ENCODE measurements at places on chromosomes 13 and 19. TPM values are rescaled to one million over a fixed set of nuclear protein-coding genes. Genes with fewer than 3 reads are reported as not detected.

The LGALS13 gene
- not detected for total RNA-seq

The ZNF296 gene
- total RNA-seq = 4.7 TPM

The KPTN gene
- 10.1 TPM for total RNA-seq

The GRAMD1A gene
- 160 TPM for total RNA-seq

The GEMIN7 gene
- 51.5 TPM for total RNA-seq

The ACP7 gene
- not detected for total RNA-seq

The KASH5 gene
- not detected for total RNA-seq

The TTC9B gene
- total RNA-seq = not detected

The ADPRHL1 gene
- total RNA-seq = 0.86 TPM

The KIR3DL2 gene
- total RNA-seq = 0.47 TPM

The SULT2B1 gene
- not detected for total RNA-seq

The TJP3 gene
- 0.09 TPM for total RNA-seq

The MAG gene
- total RNA-seq = not detected

DNA sequence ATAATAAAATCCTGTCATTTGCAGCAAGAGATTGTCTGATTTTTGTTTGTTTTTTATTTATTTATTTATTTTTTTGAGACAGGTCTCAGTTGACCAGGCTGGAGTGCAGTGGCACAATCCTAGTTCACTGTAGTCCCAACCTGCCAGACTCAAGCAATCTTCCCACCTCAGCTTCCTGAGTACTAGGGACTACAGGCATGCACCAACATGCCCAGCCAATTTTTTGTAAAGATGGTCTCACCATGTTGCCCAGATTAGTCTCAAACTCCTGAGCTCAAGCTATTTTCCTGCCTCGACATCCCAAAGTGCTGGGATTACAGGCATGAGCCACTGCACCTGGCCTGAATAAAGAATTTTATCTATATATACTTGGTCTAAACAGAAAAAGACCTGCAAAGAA is 17.6 kb downstream of the ZNF233 start:
- no peak overlapping the region for H3K27ac ChIP-seq
- H3K4me3 ChIP-seq = no peak overlapping the region
- H3K4me1 ChIP-seq = no peaks in the 10 kb centered on the region
- no peak for DNase-seq
- no peaks in the 10 kb centered on the region for H3K27me3 ChIP-seq
- H3K36me3 ChIP-seq = peaks cover 3% of the 10 kb centered on the region

GRCh38 chr13:30871588-30872275 is 34.3 kb upstream of the MEDAG start:
- peaks cover 7% of the 10 kb centered on the region for H3K4me1 ChIP-seq
- peaks cover 9% of the 10 kb centered on the region for H3K27me3 ChIP-seq
- DNase-seq = no peak
- no peaks in the 10 kb centered on the region for H3K36me3 ChIP-seq

GRCh38 chr13:39448834-39449233 is 154.2 kb downstream of the LHFPL6 start:
- no peaks in the 10 kb centered on the region for H3K4me1 ChIP-seq
- peaks cover 13% of the 10 kb centered on the region for H3K27me3 ChIP-seq
- no peaks in the 10 kb centered on the region for H3K36me3 ChIP-seq
- DNase-seq = no peak

DNA sequence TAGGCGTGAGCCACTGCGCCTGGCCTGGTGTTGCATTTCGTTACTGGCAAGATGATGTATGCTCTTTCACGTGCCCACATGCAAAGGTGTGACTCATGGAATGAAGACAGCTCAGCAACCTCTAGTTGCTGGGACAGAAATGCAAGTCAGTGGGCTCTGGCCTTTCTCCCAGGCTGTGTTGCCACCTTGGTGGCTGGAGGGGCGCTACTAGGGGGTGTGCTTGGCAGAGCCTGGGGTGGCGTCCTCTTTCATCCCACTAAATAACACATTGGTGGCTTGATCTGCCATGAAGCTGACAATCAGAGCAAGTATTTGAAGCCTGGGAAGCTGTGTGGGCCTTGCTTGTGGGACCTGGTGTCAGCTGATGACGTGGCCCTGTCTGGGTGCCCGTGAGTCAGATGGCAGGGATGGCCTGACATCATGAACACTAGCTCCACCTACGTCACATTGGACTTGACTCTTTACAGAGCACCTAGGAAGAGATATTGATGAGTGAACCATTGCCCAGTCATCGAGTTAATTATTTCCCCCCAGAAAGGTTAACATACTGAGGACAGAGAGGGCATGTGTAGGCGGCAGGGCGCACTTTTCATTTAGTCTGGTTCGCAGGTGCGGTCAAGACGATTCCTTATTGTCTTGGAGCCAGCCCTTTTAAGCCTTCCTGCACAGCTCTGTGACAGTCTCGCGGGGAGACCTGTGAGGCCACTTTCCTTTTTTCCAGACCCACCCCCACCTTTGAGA is 154.2 kb downstream of the TM9SF2 start:
- peak overlapping the region; percentile 50 for H3K27ac ChIP-seq
- H3K27me3 ChIP-seq = peaks cover 11% of the 10 kb centered on the region
- DNase-seq = peak; percentile 61
- peak overlapping the region; percentile 77 for H3K4me3 ChIP-seq

- H3K4me3 ChIP-seq = no peak overlapping the region
- DNase-seq = no peak
- H3K27me3 ChIP-seq = no peaks in the 10 kb centered on the region
These were observed 302.8 kb downstream of the TEX29 start for GRCh38 chr13:111623208-111623607.

DNA sequence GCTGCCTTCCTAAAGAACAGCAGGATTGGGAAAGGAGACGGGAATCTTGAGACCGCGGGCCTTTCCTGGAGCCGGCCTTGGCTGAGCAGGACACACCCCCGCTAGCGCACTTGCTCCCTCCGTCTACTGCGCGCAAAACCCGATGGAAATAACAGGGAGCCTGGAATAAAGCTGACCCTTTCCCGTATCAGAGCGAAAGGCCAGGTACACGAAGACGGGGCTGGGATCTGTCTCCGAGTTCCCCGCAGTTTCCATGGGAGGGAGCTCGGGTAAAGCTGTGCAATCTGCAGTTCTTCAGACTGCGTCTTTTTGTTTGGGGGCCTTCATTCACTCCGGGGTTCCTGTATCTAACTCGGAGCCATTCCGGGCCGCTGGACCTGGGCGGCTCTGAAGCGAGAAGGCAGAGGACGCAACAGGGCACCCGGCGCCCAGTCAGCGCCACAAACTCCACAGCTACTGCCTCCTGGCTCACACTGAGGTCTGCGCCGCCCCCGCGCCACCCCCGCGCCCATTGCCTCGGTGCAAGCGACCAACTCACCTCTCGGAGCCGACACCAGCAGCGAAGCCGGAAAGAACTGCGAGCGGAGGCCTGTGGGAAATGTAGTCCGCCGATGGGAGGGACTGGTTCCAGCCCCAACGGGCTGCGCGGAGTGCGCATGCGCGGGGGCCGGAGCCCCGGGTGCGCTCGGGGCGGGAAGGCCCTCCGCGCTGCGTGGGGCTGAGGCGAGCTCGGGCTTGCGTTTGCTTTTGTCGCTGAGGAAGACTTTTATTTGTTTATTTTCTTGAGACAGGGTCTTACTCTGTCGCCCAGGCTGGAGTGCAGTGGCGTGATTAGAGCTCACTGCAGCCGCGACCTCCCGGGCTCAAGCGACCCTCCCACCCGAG is at the start of gene ZFP14:
TSS of gene ZFP14 (minus strand) at position 577 of the 885 bp plus-strand sequence. CDS start 11,309 bp downstream, outside the sequence.
- DNase-seq = peak; percentile 98
- H3K4me3 ChIP-seq = peak within 1 kb of the TSS; percentile 84
- H3K36me3 ChIP-seq = peaks cover 9% of the 10 kb centered on the region
- H3K27me3 ChIP-seq = no peaks in the 10 kb centered on the region
- peak within 1 kb of the TSS; percentile 90 for H3K27ac ChIP-seq

DNA sequence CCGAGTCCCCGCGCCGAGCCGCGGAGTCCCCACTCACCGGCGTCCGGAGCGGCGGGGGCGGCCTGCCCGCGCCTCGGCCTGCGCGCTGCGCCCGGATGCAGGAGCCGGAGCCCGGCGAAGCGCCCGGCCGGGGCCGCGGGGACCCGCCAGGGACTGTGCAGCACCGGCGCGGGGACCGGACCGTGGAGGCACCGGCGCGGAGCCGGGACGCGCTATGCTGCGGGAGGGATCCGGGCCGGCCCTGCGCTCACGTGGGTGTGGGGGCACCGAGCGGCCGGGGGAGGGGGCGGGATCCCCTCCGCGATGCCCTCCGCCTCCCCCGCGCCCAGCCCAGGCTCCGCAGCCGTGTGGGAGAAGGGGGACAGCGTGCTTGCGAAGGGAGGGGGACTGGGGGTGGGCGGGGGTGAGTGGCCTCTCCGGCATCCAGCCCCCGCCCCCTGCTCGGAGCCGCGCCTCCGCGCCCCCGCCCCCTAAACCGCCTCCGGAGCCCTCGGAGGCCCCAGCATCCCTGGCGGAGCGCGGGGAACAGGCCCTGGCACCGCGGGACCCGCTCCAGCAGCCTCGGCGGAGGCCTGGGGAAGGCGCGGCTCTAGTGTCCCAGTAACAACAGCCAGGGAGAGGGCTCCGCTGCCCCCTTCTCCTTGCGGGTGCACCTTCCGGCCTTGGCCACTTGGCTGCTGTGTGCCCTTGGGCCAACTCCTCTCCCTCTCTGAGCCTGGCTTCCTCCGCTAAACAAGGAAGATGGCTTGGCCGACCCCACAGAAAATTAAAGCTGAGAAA is at the start of gene SLC1A6:
TSS of gene SLC1A6 (minus strand) at position 389 of the 780 bp plus-strand sequence. CDS start 6,954 bp downstream, outside the sequence.
- H3K36me3 ChIP-seq = no peaks in the 10 kb centered on the region
- no peak for DNase-seq
- H3K27ac ChIP-seq = no peak within 1 kb of the TSS
- H3K4me3 ChIP-seq = no peak within 1 kb of the TSS

DNA sequence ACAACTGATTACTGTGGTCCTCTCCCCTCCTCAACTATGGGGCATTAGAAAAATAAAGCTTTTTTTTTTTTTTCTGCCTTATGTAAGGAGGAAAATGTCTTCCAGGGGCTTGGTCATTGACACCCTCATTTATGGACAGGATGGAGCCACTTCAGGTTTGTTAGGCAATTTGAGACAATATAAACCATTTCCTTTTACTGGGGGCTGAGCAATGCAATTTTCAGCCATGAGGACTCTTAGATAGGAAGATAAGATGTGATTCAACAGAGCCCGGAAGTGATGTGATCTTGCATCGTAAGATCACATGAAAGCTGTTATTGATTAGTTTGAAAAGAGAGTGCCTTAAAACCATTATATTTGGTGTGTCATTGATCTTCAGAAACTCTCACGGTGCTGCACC is 210.8 kb downstream of the OXGR1 start:
- H3K27me3 ChIP-seq = no peaks in the 10 kb centered on the region
- no peaks in the 10 kb centered on the region for H3K4me1 ChIP-seq
- no peak overlapping the region for H3K27ac ChIP-seq
- no peak overlapping the region for H3K4me3 ChIP-seq

DNA sequence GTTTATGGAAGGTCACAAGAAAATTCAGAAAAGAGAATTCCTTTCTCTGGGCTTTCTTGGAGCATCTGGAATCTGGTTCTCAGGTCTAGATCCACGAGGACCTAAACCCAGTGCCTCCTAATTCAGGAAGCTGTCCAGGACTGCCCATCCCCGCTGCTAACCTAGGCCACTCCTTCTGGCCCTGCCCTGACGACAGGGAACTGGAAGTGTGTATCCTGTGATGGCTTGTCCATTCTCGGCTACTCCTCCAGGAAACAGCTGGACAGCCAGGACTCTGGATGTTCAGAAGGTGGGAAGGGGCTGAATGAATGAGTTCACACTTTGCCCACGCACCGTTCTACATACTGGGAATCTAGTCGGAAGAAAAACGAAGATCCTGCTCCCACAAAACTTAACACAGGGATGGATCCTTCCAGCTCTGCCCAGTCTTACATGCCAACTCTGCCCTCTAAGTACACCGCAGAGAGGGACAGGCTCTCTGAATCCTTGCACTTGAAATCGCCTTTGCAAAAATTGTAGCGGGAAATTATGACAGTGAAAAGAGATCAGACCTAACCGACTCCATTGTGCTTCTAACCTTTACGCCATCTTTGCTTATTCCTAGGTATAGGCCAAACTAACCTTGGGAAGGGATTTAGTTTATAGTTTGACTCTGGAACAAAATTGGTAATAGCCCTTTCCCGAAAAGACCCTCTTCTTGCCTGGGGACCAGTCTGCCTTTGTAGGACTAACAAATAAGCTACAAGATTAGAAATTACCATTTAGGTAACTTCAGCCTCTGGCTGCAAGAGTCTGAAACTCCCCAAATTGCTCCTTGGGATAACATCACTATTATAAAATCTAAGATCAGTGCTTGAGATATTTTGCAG is 1.8 kb downstream of the LSM4 start:
- no peak for DNase-seq
- peak overlapping the region; percentile 95 for H3K27ac ChIP-seq
- H3K4me1 ChIP-seq = peaks cover 54% of the 10 kb centered on the region
- H3K36me3 ChIP-seq = peaks cover 34% of the 10 kb centered on the region

DNA sequence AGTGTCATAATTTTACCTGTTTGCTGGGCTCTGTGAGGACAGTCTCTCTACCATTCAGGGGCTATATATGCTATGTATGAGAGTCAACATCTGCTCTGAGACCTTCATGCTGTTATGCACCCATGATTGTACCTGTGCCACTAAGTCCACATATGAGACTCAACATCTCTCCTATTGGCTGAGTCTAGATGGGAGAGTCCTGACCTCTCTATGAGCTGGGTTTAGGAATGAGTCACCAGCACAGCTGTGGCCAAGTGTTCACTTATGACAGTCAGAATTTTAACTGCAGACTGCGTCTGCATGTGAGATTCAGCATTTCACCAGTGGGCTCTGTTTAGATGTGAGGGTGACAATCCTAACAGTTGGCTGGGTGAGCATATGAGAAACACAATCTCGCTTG is 49.5 kb downstream of the ZNF729 start:
- no peak overlapping the region for H3K4me3 ChIP-seq
- H3K4me1 ChIP-seq = no peaks in the 10 kb centered on the region
- H3K36me3 ChIP-seq = no peaks in the 10 kb centered on the region
- H3K27ac ChIP-seq = no peak overlapping the region
- no peaks in the 10 kb centered on the region for H3K27me3 ChIP-seq

DNA sequence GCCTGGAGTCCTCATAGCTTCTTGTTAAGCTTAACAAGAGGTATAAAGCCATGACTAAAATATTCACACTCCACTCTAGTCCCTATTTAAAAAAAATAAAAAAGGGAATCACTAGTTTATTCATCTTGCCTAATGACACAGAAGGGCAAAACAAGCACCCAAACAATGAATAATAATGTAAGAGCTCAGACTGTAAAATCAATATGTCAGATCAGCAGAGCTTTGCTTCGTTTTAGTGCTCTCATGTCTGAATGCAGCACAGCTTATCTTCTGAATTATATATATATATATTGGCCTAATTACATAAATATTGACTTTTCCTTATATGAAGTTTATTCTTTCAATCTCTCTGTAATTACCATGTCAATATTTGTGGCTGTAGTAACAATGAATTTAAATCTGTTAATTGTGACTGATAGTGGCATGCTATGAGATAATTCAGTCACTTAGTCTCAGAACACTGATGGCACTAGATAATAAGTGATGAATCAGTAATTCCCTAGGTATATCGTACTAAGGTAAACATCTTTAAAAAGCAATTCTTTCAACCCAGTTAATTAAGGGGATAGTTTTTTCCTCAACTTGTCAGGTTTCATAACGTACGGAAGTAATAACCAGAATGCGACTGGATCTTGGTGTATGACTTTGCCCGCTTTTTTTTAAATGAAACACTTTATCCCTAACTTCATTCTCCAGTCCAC is 361.9 kb upstream of the GPC6 start:
- H3K27me3 ChIP-seq = no peaks in the 10 kb centered on the region
- no peak overlapping the region for H3K27ac ChIP-seq

GRCh38 chr13:89324582-89324981 is 1653.4 kb downstream of the SLITRK5 start:
- H3K4me3 ChIP-seq = no peak overlapping the region
- H3K4me1 ChIP-seq = no peaks in the 10 kb centered on the region
- no peak for DNase-seq
- no peaks in the 10 kb centered on the region for H3K27me3 ChIP-seq

- no peak overlapping the region for H3K4me3 ChIP-seq
- no peak for DNase-seq
- H3K27me3 ChIP-seq = peaks cover 12% of the 10 kb centered on the region
- H3K36me3 ChIP-seq = no peaks in the 10 kb centered on the region
These were observed 103.3 kb downstream of the DLEU7 start for GRCh38 chr13:50740052-50740741.

Data from activated CD4-positive, alpha-beta T cell treated with anti-CD3 and anti-CD28 coated beads, Interleukin-2, amount 10 ng/mL, durations not matched to agents 24 days and 14 days (primary cell).